Stimulated activated CD4-positive, alpha-beta T cell treated with anti-CD3 and anti-CD28 coated beads, Interleukin-1b, Interleukin-23, amount 100 ng/mL, for 4 hours (primary cell): ENCODE measurements at places on chromosomes 16 and 17.

GRCh38 chr17:34090593-34090992 lies 164.5 kb upstream of the CCL2 start:
- no peak for DNase-seq

DNA sequence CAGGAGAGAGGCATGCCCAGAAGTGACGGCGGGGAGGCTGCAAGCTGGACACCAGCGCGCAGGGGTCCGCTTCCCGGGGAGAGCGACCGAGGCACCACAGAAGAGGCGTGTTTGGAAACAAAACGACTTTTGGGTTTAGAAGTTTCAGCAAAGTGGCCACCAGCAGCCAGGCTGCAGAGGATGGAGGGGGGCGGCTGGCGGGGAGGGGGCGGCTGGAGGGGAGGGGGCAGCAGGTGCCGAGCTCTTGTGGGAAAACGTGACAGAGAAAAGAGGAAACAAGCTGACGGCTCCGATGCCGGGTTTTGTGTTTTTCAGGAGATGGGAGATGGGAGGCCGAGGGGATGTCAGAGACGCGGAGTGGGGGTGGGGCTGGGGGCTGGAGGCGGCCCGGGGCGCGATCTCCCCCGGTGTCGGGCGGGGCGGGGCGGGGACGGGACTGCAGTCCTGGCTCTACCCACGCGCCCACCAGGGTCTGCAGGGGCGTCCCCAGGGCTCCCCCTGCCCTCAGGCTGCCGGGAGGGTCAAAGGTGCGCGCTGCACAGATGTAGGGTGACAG lies 32.1 kb upstream of the RPH3AL start:
- no peak for DNase-seq

DNA sequence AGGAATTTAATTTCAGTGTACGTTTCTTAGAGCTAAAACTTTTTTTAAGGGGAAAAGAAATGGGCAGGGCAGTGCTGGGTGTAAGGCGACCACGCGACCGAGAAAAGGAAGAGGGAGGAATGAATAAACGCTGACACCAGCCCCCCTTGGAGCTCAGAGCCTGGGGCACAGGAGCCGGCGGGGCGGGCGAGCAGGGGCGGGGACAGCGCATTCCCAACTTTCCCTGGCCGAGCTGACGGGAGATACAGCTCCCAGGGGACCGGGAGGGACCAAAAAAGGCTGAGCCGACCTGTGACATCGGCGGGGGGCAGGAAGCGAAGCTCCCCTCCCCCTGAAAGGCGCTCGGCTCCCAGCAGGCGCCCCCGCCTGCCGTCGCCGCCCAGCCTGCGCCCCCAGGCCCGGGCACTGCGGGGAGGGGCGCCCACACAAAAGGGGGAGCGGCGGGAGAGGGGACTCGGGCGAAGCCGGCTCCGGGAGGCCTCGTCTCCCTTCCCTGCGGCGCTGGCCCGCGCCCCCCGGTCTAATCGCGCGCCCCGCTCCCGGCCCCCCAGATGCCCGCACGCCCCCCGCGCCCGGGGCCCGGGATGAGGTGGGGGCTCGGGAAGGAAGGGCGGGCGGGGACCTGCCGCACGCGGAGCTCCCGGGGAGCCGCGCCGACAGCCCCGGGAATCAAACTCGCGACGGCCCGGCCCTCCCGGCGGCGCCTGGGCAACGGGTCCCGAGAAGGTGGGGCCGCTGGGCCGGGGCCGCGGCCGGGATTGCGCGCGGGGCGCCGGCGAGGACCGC lies 622 bp downstream of the CUEDC1 start:
- no peak for DNase-seq

- DNase-seq, result no peak
These were observed 73.3 kb upstream of the MON1B start for GRCh38 chr16:77117707-77118106.

- no peak for DNase-seq
These were observed 17.0 kb upstream of the NTN1 start for GRCh38 chr17:9004132-9004960.

- DNase-seq, result no peak
These were observed 94.2 kb upstream of the CREBBP start for GRCh38 chr16:3974751-3975150.

DNA sequence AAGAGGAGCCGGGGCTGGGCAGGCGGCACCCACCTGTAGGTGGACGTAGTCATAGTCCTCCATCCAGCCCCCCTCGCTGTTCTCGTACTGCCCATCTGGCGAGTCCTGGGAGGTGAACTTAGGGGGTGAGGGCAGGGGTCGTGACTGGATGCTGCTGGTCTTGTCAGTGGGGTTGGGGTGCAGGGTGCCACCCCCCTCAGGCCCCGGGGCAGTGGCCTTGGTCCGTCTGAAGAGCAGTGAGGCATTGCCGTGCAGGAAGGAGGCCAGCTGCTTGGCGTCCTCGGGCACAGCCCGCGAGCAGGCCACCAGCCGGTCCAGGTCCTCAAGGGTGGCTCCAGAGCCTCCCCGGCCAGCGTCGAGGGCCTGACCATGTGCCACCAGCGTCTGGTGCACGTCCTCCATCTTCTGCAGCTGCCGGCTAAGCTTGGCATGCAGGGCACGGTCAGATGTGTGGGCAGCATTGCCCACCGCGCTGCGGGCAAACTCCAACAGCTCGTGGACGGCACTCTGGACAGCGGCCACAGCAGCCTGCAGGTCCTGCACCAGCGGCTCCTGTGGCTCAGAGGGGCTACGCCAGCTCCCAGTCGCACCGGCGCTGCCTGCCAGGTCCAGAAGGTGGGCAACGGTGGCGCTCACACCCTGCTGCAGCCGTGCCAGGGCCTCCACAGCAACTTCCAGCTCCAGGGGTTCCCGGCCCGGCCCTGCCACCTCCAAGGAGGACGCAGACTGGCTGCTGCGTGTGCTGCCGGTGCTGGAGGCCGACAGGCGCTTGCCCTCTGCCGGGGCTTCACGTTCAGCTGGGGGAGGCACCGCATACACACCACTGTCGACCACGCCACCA lies 16.3 kb downstream of the CTRB1 start:
- no peak for DNase-seq

- no peak for DNase-seq
These were observed 26.1 kb upstream of the MLKL start for GRCh38 chr16:74726716-74727115.

DNA sequence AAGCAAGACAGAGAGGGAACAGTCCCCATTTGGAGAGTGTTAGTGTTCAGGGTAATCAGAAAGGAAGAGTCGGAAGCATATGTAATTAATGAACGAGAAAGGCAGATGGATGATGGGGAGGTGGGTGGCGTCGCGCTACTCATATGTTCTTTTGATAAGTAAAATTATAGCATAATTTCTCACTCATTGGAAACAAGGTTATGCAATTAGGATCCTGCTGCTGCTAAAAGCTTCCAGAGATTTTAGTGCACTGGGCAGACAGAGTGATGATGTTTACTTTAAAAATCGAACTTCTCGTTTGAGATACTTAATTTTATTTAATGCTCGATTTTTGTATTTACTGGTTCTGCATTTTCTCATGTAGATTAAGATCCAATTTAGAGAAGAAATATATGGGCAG lies 96.2 kb downstream of the PRKCA start:
- DNase-seq, result no peak

DNA sequence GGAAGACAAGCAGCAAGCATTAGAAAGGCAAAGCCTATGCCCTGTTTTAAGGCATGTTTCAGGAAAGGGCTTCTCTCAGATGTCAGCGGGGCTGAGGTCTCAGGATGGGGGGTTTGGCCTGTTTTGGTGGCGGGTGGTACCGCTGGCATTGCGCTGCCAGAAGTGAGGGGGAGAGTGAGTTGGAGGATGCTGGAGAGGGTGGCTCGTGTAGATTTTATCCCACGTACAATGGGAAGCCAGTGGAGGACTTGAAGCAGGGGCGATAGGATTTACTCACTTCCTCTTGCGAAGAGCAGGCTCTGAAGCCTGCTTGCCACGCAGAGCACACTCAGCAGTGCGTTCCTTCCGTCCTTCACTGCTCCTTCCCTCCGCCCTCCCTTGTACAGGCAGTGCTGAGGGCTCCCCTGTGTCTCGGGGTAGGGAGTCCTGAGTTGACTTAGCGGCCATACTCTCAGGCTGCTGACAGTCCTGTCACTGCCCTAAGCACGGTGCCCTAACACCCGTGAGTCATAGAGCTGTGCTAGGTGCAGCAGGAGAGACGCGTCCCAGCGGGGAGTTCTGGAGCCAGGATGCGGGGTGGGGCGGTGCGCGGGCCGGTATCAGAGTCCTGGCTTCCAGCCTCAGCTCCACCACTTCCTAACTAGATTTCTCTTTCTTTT lies 113.1 kb downstream of the SNX29 start:
- peak; percentile 11 for DNase-seq

- DNase-seq, result no peak
These were observed 22.9 kb downstream of the RDM1 start for GRCh38 chr17:35907691-35908090.

- no peak for DNase-seq
These were observed 105.6 kb upstream of the CHMP6 start for GRCh38 chr17:80885947-80886582.

GRCh38 chr16:89730610-89731234 lies 9.4 kb downstream of the ZNF276 start:
- DNase-seq, result no peak

- no peak for DNase-seq
These were observed 317.3 kb downstream of the SLC39A11 start for GRCh38 chr17:72775237-72775636.

- DNase-seq, result no peak
These were observed 294.4 kb upstream of the N4BP1 start for GRCh38 chr16:48904333-48904732.

GRCh38 chr17:410543-411401 lies 58.2 kb upstream of the RPH3AL start:
- DNase-seq, result no peak

DNA sequence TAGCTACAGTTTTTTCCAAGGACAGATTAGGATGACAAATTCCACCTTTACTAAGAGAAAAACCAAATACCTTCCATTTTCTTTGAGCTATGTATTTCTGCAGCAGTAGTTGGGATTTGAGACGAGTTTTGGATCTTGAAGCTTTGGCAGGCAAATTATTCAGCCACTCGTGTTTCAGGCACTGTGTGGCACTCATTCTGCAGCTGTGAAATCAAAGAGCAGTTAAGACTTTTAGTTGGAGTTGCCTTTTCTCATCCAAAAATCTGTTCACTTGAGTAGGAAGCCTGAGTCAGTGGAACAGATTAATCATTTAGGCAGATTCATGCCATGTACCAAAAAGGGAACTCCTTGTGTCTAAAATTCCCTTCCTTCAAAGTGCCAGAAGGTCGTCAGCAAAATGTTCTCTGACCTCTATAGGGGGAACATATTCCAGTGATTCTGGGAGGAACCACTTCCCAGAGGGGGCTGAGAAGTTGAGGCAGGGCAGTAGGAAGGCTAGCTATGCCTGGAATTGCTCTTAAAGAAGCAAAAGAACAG lies 20.1 kb downstream of the ORC6 start:
- DNase-seq, result no peak

DNA sequence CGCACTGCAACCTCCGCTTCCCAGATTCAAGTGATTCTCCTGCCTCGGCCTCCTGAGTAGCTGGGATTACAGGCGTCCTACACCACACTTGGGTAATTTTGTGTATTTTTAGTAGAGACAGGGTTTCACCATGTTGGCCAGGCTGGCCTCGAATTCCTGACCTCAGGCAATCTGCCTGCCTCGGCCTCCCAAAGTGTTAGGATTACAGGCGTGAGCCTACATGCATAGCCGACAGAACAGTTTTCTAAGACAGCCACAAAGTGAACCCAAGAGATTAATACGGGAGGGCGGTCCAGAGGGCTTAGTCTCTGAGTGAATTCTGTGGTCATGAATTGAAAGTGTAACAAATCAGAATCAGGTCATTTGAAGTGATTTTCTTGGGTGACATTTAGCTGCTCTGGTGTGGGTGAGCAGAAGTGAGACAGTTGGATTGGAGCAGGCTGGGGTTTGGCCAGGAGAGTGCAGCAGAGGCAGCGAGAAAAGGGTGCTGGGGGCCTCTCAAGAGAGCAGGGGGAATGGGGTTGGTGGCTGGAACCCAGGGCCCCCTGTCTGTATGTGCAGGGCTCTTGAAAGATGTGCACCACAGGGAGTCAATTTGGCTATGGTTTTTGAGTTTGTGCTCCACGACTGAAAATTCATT lies 231.4 kb upstream of the WSCD1 start:
- DNase-seq, result no peak

DNA sequence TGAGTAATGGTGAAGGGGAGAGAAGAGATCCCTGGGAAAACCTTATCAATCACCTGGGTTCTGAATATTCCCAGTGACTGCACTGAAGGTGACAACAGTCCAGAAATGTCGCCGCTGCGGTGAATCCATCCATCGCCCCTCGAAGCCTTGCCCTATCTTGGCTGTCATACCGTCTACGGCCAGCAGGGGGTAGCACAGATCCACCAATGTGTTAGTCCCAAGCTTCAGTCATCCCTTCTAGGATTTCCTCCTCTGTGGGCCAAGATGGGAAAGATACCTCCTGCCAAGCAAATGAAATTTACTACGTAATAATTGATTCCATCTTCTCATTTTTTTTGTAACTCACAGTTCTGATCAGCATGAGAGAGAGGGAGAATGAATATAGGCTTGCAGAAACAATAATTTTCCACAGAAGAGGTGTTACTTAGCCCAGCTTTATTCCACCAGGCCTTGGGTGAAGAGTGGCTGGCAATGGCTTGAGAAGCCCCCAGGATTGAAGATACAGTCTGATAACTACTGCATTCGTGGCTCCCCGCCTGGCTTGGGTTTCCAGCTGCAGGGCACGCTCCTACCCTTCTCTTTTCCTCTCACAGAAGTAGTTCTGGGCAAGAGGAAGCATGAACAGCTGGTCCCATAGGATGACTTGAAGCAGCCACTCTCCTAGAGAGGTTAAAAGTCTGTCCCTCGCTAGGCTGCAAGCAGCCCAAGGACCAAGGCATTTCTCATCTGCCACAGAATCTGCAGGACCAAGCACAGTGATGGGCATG lies 2.6 kb upstream of the FMNL1 start:
- peak; percentile 88 for DNase-seq

DNA sequence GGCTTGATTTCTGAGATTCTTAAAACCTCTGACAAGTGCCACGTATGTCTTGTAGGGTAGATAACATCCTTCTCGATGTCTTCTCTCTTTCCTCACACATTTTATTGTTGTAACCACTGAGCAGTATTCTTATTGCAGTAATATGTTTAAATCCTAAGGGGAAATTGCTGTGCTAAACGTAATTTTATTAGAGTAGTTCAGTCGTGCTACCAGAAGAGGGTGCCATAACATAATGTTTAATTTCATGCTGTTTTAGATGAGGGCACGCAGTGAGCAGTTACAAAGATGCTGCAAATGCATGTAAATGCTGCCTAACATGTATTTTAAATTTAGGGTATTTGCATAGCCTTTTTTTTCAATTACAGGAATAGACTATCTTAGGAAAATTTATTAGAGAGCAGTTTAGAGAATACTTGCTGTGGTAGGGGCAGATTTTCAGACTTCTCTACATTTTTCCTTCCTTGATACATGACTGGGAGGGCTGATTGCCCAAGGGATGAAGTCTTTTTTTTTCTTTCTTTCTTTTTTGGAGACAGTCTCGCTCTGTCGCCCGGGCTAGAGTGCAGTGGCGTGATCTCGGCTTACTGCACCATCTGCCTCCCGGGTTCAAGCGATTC lies 51.7 kb downstream of the GAN start:
- DNase-seq, result peak; percentile 8

GRCh38 chr16:66569827-66570405 lies 3.7 kb downstream of the CMTM1 start:
- no peak for DNase-seq
